ENCODE measurements at places on chromosomes 13 and 19. TPM values are rescaled to one million over a fixed set of nuclear protein-coding genes. Genes with fewer than 3 reads are reported as not detected.

DNA sequence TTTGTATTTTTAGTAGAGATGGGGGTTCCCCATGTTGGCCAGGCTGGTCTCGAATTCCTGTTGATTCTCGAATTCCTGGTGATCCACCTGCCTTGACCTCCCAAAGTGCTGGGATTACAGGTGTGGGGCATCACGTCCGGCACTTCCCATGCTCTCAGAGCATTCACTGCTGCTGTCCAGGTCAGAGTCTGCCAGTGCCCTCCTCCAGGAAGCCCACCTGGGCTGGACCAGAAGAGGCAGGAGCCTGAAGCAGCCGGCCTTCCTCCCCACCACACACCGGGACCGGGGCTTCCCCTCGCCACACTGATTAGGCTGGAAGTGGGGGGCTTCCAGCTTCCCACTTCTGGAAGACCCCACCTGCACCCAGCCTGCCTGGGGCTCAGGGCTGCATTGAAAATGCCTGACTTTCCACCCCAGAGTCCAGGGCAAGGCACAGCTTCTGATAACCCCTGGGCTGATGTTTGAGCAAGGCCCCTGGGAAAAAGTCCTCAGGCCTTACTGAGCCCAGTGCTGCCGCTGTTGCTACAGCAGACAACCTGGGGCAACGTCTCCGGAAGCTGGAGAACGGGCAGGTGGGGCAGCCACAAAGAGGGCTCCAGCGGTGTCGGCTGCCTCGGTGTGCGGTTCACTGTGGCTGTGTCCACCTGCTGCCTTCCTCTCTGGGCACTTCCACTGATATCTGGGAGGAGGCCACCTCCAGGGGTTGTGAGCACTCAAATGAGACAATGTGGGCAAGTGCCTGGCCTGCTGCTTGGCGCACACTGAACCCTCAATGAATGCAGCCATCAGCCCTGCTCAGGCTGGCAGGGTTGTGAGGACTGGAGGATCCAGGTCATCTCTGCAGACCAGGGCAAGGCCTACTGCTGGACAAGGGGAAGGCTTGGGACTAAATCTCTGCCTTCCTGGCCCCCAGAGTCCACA, 22.6 kb downstream of the CEBPA start:
- no peaks in the 10 kb centered on the region for H3K27me3 ChIP-seq
- DNase-seq, result no peak
- H3K27ac ChIP-seq, result no peak overlapping the region
- peaks cover 4% of the 10 kb centered on the region for H3K4me1 ChIP-seq

DNA sequence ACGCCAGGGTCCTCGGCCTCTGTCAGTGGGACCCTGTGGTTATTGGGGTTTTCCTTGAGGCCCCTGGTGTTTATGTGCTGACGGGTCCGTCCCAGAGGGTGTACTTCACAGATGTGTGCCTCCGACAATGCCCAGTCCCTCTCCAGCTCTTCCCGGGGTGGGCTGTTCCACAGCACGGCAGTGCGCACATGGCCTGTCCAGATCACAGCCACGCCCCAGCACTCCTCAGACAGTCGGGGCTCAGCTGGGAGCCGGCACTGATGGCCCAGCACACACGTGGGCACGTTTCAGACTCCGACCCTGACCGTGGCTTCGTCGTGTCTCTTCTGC, 16.9 kb upstream of the F7 start:
- DNase-seq, result no peak
- no peaks in the 10 kb centered on the region for H3K27me3 ChIP-seq
- H3K27ac ChIP-seq, result no peak overlapping the region
- H3K36me3 ChIP-seq, result no peaks in the 10 kb centered on the region
- no peak overlapping the region for H3K4me3 ChIP-seq

- no peaks in the 10 kb centered on the region for H3K27me3 ChIP-seq
- H3K27ac ChIP-seq, result no peak overlapping the region
These were observed 4.9 kb upstream of the HSPH1 start for GRCh38 chr13:31166591-31166990.

- no peak overlapping the region for H3K27ac ChIP-seq
- H3K27me3 ChIP-seq, result no peaks in the 10 kb centered on the region
- no peaks in the 10 kb centered on the region for H3K36me3 ChIP-seq
- H3K4me3 ChIP-seq, result no peak overlapping the region
- no peaks in the 10 kb centered on the region for H3K4me1 ChIP-seq
- no peak for DNase-seq
These were observed 23.6 kb downstream of the AP3D1 start for GRCh38 chr19:2127758-2128157.

Gene ANGPTL8
- not detected for total RNA-seq

Gene ACER1
- total RNA-seq, result not detected

GRCh38 chr19:40081411-40081810, 9.3 kb downstream of the ZNF780A start:
- no peak overlapping the region for H3K4me3 ChIP-seq
- DNase-seq, result no peak
- H3K4me1 ChIP-seq, result no peaks in the 10 kb centered on the region
- H3K27ac ChIP-seq, result no peak overlapping the region

DNA sequence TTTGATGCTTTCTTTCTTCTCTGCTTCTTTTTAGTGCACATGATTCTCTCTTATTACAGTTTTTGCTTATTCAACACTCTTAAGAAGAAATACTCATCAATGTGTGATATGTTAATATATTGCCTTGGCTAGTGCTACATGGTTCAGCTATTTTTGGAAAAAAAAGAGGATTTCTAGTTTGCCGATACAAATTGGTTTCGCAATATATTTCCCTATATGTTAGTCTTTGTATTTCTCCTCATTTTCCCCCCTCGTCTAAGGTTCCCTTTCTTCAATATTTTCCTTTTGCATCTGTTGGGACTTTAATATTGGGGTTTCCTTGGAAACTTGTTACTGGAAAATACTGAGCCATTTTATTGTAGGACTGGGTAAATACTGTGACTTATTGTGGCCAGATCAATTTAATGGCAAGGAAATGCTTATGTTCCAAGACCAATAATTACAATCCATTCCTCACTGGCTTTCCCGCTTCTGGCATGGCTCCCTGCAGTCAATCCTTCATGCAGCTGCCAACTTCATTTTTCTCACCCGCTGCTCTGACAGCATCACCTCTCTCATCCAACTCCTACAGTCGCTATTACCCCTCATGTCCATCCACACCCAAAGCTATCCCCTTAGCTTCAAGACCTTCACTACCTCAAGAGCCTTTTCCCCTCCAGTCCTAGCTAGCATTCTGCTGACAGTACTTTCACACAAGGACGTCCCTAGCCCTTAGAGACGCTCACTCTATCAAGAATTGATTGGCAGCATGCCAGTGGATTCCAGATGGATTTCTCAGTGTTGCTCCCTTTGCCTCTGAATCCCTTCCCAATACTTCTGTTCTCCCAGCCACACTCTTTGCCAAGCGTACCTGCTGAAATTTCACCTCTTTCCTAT, 280.1 kb upstream of the TMTC4 start:
- H3K36me3 ChIP-seq, result no peaks in the 10 kb centered on the region
- H3K4me1 ChIP-seq, result no peaks in the 10 kb centered on the region

- DNase-seq, result peak; percentile 12
- no peak overlapping the region for H3K4me3 ChIP-seq
- no peaks in the 10 kb centered on the region for H3K27me3 ChIP-seq
- no peaks in the 10 kb centered on the region for H3K4me1 ChIP-seq
- H3K36me3 ChIP-seq, result no peaks in the 10 kb centered on the region
These were observed 84.3 kb downstream of the IER2 start for GRCh38 chr19:13234518-13234917.

DNA sequence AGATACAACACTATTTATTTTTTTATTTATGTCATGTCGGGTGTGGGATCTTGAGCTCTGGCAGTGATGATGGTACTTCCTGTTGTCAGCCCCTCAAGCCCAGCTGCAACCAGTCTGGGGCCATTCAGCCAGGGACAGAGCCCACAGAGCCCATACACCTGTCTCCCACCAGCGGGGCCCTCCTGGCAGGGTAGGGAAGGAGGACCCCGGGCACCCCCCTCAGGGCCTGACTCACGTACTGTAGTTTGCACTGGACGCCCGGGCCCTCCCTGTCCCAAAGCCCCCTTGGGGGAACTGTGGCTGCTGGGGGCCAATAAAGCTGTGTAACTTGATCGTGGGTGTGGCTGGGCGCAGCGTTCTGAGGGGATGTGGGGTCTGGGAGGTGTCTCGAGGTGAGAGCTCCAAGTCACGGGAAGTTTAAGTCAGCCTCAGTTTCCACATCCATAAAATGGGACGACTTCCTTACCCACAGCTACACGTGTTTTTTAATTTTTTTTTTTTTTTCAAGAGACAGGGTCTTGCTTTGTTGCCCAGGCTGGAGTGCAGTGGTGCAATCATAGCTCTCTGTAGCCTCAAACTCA, 9.5 kb downstream of the ATG4D start:
- no peak overlapping the region for H3K27ac ChIP-seq
- DNase-seq, result no peak
- H3K4me1 ChIP-seq, result no peaks in the 10 kb centered on the region
- peaks cover 9% of the 10 kb centered on the region for H3K36me3 ChIP-seq

Gene KLHL1
- 0.28 TPM for total RNA-seq

DNA sequence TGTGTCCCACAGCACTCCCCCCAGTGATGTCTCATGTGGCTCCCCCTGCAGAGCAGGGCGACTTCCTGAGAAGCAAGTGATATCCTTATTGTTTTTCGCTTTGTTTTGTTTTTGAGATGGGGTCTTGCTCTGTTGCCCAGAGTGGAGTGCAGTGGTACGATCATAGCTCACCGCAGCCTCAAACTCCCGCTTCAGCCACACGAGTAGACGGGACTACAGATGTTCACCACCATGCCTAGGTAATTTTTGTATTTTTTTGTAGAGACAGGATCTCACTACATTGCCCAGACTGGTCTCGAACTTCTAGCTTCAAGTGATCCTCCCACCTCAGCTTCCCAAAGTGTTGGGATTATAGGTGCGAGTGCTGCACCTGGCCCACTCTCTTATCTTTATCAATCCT, 5.0 kb downstream of the CEP89 start:
- DNase-seq, result no peak
- no peaks in the 10 kb centered on the region for H3K36me3 ChIP-seq
- H3K4me3 ChIP-seq, result no peak overlapping the region
- H3K27me3 ChIP-seq, result no peaks in the 10 kb centered on the region

Gene UBE2L5
- total RNA-seq, result 5.2 TPM

GRCh38 chr13:24495151-24495729, 17.3 kb downstream of the PARP4 start:
- H3K27ac ChIP-seq, result peak overlapping the region; percentile 33
- DNase-seq, result no peak
- no peaks in the 10 kb centered on the region for H3K4me1 ChIP-seq

GRCh38 chr19:54481326-54481930, 8.3 kb upstream of the CDC42EP5 start:
- no peak overlapping the region for H3K27ac ChIP-seq
- no peak overlapping the region for H3K4me3 ChIP-seq
- no peaks in the 10 kb centered on the region for H3K27me3 ChIP-seq
- H3K36me3 ChIP-seq, result no peaks in the 10 kb centered on the region
- no peaks in the 10 kb centered on the region for H3K4me1 ChIP-seq

- H3K4me3 ChIP-seq, result no peak overlapping the region
- DNase-seq, result no peak
- H3K4me1 ChIP-seq, result no peaks in the 10 kb centered on the region
- no peaks in the 10 kb centered on the region for H3K36me3 ChIP-seq
These were observed 170.6 kb upstream of the TMTC4 start for GRCh38 chr13:100845128-100845757.

DNA sequence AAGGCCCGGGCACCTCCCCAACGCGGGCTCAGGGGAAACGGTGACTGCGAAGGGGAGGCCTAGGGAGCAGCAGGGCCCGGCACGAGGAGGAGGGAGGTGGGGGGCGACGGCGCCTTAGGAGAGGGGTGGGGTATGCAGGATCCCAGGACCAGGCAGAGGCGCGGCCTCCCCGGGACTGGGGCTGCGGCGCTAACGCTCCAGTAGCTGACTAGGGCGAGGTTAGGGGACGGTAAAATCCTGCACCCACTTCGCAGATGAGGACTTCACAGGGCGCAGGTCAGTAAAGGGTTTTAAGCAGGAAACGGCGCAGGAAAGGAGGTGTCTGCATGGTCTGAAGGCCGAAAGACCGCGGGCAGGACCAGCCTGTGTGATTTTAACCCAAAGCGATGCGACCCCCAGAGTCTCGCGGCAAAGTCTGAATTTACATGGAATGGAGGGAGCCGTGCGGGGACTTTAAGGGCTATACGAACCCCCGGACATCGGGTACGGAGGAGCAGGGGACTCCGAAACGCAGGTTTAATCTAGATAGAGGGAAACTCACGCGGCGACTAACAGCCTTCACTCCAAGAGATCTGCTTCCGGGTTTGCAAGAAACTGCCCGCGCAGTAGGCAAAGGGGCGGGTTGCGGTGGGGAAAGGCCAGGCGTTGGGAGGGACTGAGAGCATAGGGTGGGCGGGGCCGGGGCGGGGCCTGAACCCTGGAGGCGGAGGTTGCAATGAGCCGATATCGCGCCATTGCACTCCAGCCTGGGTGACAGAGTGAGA, at the start of gene ZNF665:
ZNF665 (minus strand) TSS at position 588 of the 764 bp plus-strand sequence. CDS start 10,460 bp downstream, outside the sequence.
- peak; percentile 87 for DNase-seq
- H3K27ac ChIP-seq, result peak within 1 kb of the TSS; percentile 71
- no peaks in the 10 kb centered on the region for H3K4me1 ChIP-seq
- no peaks in the 10 kb centered on the region for H3K36me3 ChIP-seq

DNA sequence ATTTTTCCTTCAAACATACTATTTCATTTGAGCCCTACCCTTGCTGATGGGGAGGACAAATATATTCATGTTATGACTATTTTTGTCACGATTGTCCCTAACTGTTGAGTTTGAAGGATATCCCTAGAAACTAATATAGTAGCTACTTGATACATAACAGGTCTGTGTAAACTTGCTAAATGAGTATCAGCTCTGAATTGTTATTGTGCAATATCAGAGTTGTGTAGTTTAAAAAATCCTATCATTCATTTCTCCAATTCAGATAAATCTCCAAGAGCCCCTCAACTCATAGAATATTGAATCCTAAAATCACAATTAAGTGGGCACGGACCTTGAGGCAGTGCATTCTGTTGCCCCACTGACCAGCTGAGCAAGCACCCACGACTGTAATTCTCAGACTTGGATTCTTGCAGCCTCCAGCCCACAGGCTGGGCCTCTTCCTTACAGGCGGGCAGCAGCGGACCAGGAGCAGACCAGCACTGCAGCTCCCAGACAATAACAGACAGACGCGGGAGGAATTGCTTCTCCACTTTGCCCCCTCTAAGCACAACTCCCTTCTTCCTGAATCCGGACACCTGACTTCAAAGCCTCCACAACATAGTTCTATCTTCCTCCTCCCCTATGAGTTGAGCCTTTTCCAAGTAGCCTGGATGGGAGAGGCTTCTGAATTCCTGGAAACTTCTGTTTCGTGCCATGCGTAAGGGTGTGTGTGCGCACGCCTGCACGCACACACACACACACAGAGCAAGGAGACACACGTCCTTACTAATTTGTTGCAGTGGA, 337.6 kb upstream of the ARGLU1 start:
- DNase-seq, result no peak
- no peaks in the 10 kb centered on the region for H3K27me3 ChIP-seq
- no peaks in the 10 kb centered on the region for H3K36me3 ChIP-seq
- no peak overlapping the region for H3K4me3 ChIP-seq
- no peak overlapping the region for H3K27ac ChIP-seq

GRCh38 chr19:57310792-57311191, 9.5 kb upstream of the ZNF543 start:
- no peak overlapping the region for H3K4me3 ChIP-seq
- no peaks in the 10 kb centered on the region for H3K36me3 ChIP-seq
- H3K27me3 ChIP-seq, result no peaks in the 10 kb centered on the region
- no peaks in the 10 kb centered on the region for H3K4me1 ChIP-seq
